ENCODE measurements at places on chromosomes 3 and 15.
A peak's percentile ranks its signal among the peaks of the same experiment; 100 is the strongest.

DNA sequence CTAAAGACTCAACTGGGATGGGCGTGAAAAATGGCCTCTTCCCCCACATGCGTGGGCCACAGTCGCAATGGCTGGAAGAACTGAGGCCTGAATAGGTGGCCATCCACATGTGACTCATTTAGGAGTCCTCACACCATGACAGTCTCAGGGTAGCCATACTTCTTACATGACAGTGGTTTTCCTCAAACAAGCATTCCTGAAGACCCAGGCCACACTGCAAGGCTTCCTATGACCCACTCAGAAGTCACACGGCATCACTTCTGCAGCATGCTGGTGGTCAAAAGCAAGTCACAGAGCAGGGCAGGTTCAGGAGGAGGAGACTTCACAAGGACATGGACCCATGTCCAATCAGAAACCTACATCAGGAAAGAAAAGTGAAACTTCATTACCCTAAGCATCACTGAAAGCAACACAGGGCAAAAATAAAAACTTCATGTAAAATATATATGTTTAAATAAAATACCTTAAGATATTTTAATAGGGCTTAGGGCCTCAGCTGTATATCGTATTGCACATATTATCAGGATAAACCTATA lies 257.1 kb downstream of the OPA1 start:
- DNase-seq: no peak

DNA sequence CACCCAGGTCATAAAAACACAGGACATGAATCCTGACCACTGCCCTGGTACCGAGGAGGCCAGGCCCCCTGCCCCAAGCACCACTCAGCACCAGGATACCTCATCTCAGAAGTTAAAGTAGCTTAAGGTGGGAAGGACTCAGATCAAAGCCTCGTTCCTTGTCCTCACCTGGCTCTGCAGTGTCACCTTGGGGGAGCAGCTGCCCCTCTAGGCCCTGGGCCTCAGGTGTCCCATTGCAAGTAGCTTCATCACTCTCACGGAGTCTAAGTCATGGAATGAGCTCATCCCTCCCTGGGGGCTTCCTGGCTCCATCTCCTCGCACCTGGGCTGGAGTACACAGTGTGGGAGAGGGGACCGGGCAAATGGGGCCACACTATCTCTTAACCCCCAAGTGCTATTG lies 148.0 kb downstream of the TPRA1 start:
- no peak for DNase-seq

- DNase-seq: no peak
Measured at GRCh38 chr15:85402195-85402881, 21.9 kb downstream of the AKAP13 start.

- no peak for DNase-seq
Measured at GRCh38 chr15:91209726-91210125, 109.7 kb downstream of the SV2B start.

DNA sequence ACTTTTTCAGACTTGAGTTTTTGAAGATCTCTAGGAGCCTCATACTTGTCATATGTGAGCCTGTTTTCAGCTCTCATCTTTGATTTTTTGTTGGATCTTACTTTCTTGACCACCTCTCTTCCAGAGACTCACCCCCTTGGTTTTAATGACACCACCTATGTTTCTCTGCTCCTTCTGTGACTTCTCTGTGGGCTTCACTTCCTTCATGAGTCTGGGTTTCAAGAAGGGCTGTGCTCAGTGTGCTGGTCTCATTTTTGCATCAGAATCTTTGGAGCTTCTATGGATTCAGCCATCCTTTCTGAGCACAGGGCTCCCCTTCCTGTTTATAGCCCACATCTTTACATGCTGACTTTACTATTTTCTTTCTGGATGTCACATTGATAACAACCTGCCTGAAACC lies 17.7 kb downstream of the PPM1L start:
- no peak for DNase-seq

GRCh38 chr3:64344721-64345207 lies 119.5 kb upstream of the PRICKLE2 start:
- peak; percentile 39 for DNase-seq

GRCh38 chr3:188947401-188948280 lies 224.1 kb upstream of the TPRG1 start:
- DNase-seq: peak; percentile 95

DNA sequence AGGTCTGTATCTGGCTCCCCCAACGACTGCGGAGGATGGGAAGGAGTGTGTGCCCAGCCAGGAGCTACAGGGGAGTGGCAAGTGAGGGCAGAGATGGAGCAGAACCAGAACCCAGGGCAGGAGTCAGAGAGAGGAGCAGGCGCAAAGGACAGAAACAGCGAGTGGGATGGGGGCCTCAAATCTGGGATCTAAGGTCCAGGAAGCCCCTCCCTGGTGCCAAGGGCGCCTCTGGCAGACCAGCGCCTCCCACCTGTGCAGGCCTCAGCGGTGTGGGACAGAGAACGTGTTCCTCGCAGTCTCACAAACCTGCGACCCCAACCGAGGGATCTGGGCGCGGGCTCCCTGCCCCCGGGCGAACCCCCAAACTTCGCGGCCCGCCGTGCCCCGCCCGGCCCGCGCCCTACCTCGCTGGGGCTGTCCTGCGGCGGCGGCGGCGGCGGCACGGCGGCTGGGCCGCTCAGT lies 301 bp downstream of the PCBP4 start:
- peak; percentile 48 for DNase-seq

- DNase-seq: peak; percentile 76
Measured at GRCh38 chr3:179015551-179016020, 56.0 kb downstream of the ZMAT3 start.

GRCh38 chr15:35243758-35244157 lies 158.7 kb upstream of the NANOGP8 start:
- peak; percentile 6 for DNase-seq
